NCI-H82 (cell line): ENCODE measurements at places on chromosomes 5 and 9.
A peak's percentile ranks its signal among the peaks of the same experiment; 100 is the strongest.

DNA sequence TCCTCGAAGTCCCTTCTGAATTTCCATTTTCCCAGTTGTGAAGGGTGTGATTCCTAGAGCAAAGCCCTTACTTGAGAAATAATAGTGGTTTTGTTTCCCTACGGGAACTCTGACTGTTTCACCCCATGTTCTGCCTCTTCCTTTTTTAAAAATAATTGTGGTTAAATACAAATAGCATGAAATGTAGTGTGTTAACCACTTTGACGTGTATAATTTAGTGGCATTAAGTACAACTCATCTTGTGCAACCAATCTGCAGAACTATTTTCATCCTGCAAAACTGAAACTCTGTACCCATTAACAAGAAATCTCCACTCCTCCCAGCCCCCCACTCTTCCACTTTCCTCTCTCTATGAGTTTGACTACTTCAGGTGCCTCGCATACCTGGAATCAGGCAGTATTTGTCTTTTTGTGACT is 35.6 kb upstream of the HAND1 start:
- DNase-seq, result no peak

- DNase-seq, result no peak
Observed at GRCh38 chr5:57842364-57843058, 359.9 kb upstream of the ACTBL2 start.

- DNase-seq, result no peak
Observed at GRCh38 chr9:130714586-130715110, 21.1 kb downstream of the EXOSC2 start.

DNA sequence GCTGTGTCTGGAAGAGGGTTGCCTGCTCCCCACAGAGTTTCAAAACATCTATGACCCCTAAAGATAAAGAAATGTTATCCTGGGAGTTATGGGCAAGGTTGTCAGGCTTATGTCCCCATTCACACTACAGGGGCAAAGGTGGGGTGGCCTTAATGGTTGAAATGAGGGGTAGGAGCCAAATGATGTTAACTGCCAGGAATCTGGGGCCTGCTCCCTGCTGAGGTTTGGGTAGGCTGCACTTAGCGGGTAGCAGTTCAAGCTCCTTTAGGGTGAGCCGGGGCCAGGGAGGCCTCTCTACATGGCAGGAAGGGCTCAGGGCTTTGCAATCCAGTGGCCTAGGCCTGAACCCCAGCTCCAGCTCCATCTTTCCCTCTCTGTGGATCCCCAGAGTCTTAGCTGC is 3.0 kb downstream of the FGF18 start:
- DNase-seq, result no peak

GRCh38 chr9:37464006-37464405 is 1.2 kb downstream of the ZBTB5 start:
- no peak for DNase-seq

DNA sequence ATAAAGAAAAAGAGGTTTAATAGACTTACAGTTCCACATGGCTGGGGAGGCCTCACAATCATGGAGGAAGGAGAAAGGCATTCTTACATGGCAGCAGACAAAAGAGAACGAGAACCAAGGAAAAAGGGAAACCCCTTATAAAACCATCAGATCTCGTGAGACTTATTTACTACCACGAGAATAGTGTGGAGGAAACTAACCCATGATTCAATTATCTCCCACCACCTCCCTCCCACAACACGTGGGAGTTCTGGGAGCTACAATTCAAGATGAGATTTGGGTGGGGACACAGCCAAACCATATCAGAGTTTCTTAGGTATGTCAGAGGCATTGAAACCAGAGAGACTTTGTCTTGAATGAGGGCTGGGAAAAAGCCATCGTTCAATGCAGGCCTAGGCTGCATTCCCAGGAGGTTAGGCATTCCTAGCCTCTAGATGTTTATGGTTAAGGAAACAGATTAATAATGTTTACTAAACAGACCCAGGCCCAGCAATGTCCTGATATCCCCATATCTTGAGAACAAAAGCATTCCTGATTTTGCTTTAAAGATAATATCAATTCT is 7.5 kb upstream of the PAIP1 start:
- no peak for DNase-seq

DNA sequence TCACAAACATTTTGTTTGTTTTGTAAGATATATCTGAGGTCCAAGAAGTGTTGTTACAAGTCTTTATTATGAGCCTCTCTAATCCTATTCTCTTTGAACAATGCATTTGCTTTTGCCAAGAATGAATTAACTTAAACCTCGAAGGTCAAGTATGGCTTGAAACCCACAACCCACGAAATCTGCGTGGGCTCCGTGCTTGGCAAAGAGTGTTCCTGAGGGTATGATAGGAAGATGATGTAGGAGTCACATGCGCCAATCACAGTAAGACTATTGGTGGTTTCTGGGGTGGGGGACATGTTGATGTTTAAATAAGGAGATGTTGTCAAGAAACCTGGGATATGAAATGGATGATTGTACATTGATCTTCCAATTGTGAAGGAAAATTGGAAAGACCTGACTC is 330.8 kb upstream of the RFX3 start:
- no peak for DNase-seq

DNA sequence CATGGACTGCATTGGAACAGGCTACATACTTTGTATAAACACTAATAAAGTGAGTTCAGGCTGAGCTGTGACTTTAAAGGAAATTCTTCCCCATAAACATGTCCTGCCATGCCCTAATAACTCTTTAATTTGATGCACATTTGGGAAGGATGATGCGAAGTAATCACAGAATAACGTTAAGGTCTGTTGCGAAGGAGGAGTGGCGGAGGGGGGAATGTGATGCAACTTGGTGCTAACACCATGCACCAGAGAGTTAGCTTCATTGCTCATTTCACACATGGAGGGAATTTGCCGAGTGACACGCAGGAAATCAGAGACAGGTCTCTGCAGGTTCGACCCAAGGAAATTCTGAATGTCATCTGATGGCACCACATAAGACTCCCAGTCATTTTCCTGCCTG is 32.9 kb downstream of the SLIT3 start:
- DNase-seq, result no peak

GRCh38 chr5:57249265-57249874 is 75.5 kb downstream of the GPBP1 start:
- no peak for DNase-seq

DNA sequence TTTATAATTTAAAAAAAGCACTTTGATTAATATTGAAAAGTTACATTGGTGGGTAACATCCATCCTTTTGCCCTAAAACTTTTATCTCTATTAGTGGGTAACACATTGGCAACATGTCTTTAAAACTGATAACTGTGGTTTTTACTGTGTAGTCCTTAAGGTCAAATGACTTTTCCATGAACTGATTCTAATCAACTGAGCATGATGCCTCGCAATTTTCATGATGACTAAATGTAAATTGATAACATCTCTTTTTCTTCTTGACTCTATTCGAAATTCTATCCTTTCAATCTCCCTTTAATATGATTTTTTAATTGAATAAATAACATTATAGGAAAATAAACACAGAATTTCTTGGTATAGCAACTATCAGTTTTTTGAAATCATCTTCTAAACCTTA is 6.3 kb upstream of the IL5 start:
- no peak for DNase-seq

- DNase-seq, result no peak
Observed at GRCh38 chr9:92969516-92970466, 22.5 kb downstream of the FGD3 start.

GRCh38 chr9:124210697-124211096 is 47.1 kb upstream of the NEK6 start:
- no peak for DNase-seq

GRCh38 chr5:111697881-111698757 is 58.9 kb downstream of the NREP start:
- peak; percentile 7 for DNase-seq

- no peak for DNase-seq
Observed at GRCh38 chr9:115225459-115226116, 107.6 kb upstream of the TNC start.

GRCh38 chr5:42970636-42971559 is 69.2 kb downstream of the ANXA2R start:
- DNase-seq, result peak; percentile 95

GRCh38 chr9:72459308-72459707 is 62.1 kb upstream of the TMC1 start:
- peak; percentile 69 for DNase-seq

DNA sequence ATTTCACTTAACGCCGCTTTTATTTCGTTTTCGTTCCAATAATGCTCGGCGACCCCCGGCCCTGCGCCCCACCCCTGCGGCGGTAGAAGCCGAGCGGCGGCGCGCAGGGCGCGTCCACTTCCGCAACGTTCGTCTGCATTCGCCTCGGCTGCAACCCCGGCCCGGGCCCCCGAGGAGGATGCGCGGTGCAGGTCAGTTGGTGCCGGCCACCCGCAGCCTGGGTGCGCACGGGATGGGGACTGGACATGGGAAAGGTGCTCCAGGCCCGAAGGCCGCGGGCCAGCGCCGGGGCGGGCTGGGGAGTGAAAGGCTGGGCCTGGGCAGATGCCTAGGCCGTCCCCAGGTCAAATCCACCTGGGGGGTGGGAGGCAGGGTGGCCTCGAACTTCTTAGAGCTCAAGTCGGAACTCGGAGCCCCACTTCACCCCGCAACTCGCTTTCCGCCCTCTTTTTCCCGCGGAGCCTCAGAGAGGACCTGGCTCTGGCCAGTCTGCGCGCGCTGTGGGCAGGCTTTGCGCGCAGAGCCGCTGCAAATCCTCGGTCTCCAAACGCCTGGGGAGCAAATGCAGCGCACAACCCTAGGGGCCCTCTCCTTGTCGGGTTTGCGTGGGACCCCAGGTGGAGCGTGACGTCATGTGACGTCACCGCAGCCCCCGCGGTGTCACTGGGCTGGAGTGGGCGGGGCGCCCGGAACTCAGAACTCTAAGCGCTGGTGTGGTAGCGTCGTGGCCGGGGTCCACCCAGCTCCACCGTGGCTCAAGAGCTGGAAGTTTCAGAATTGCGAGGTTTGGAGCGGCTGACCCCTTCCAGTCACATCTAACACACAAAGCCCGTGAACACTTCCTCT is 3.3 kb downstream of the TLX3 start:
- DNase-seq, result no peak

GRCh38 chr5:54442271-54442670 is 13.2 kb upstream of the HSPB3 start:
- no peak for DNase-seq

DNA sequence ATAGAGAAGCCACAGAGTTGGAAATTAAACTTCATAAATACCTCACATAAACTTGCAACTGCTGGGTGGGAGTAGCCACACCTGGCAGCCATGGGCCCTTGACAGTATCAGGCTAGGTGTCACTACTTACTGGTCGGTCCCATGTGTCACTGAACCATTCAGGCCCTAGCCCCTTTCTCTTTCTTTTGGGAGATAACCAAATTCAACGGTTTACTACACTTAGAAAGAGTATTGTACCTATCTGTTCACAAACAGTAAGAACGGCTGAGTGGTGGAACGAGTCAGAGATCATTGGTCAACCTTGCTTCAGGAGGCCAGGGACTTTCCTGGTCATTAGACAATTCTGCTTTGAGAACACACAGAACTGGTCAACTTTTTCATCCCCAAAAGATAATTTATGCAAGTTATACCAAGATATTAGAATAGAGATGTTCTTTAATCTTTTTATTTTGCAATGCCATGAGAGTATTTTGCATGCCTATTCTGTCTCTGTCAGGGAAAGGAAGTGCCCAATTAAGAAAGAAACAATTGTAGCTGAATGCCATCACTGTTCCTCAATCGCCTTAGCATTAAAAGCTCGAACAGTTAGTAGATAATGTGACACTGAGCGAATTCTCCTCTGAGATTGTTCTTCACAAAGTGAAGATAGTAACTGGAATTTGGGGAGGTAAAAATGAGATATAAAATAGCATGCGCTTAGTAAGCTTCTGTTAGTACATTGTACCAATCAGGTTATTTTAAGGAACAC is 50.9 kb downstream of the GOLPH3 start:
- DNase-seq, result no peak

GRCh38 chr9:75539523-75539922 is 350.9 kb upstream of the PCSK5 start:
- no peak for DNase-seq

DNA sequence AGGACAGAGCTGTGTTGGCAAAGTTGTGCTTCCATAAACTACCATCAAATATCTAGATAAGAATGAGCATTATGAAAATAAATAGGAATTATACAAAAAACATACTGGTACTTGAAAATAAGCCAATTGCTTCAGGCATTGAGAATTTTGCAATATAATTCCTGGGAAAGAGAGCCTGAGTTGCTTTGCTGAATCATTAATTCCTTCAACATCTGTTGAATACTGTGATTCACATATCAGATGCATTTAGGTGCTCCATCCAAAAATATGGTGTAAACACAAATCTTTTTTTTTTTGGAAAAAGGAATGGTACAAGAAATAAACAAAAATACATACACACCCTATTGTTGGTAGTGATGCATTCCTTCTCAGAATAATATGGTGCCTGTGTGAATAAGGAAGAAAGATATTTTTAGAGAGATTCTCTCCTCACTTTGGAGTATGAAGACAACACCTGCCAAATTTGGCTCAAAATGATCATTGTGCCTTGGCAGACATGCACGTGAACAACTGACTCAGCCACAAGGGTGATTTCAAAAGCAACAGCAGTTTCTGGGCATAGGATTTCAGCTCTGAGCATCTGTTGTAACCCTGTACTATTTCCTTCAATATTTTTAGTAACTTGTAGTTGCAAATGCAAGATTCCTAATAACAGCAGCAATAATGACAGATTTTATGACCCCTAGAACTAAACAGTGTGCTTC is 96.7 kb downstream of the CAVIN4 start:
- no peak for DNase-seq

DNA sequence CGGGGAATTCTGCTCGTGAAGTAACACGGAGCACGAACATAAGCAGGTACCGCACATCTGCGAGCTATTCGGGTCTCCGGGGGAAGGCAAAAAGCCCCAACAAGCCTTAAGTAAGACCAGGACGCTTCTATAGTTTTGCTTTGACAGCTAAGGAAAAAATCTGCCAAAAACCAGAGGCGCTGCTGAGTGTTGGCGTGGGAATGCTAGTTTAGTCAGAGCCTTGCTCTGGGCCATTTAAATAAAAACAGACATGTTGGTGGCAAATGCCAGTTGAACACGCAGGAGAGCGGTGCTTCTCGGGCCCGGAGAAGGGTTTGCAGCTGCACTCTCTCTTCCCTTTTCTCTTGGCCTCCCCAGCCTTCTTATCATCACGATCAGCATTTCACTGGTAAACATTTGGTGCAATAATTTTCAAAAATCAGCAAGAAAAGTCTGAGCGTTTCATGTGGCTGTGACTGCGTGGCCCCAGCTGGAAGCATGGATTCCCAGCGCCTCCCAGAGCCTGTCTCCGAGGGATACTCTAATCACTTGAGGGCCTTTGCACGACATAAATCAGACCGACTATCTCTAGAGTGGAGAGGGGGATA is 6.4 kb upstream of the NOTCH1 start:
- DNase-seq, result no peak

GRCh38 chr9:136527131-136527530 is 18.7 kb downstream of the NOTCH1 start:
- peak; percentile 36 for DNase-seq

DNA sequence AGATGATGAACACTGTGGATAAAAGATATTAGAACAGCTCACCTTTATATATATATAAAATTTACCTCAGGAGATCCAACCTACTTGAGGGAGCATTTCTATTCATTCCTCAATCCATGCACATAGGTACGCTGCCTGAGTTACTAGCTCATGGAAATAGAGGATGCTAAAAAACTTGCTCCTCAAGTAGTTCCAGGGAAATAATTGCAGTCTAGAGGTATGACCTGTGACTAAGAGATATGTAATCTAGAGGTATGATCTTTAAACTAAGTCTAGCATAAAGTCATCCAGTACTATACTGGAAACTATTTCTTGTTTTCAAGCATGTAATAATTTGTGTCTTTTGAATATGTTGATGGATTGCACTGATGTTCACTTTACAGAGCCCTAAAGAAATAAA is 471.2 kb downstream of the TAF11L14 start:
- DNase-seq, result no peak

- DNase-seq, result no peak
Observed at GRCh38 chr5:84265739-84266550, 118.7 kb downstream of the EDIL3 start.
